ENCODE measurements at places on chromosomes 5 and 9.

- no peak for DNase-seq
These were observed 835 bp upstream of the DND1 start for GRCh38 chr5:140674211-140674610.

DNA sequence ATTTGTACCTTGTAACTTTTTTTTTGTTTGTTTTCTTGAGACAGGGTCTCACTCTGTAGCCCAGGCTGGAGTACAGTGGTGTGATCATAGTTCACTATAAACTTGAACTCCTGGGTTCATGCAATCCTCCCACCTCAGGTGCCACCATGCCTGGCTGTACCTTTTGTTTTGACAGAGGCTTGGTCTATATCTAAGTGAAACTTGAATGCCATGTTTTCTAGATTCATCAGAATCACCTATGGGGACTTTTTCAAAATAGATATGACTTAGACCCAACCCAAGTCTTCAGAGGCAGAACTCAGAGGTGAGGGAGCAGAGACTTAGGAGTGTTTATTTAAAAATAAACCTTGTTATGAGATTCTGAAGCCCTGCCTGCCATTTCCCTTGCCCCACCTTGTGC lies 128.4 kb downstream of the PTTG1 start:
- no peak for DNase-seq

DNA sequence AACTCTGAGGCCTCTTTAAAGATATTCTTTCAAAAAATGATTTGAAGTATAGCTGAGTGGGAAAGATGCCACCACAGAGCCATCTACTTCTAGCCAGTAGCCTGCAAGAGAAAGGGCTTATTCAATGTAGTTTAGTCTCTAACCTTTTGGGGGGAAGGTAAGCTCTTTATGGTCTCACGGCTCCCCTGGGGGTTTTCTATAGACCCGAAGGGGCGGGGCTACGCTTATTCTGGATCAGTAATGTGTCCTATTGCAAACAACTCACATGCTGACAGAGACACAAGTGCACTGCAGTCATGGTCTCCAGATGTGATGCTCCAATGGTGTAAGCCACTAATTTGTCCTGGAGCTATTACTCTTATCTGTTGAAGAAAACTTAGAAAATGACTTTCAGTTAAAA lies 53.4 kb upstream of the RPS23 start:
- DNase-seq, result no peak

DNA sequence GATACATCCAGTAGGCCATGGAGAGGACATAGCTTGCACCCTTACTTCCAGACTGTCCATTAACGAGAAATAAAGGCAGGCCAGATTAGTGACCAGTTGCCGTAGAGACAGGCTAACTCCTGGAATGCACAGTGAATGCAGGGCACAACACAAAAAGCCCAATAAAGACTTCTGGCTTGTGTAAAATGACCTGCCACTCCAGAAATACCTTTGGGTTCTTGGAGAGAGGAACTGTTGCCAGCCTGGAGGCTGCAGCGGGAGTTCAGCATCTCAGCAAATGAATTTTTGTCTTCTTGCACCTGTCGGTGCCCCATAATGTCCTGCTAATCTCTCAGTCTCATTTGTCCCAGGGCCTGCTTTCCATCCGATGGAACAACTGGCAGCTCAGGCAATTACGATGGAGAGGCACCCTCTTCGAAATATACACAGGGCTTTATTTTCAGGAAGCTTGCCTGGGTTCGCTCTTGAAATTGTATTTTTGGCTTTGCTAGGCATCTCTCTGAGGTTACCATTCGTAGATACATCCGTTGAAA lies 538.8 kb upstream of the ZNF462 start:
- DNase-seq, result no peak

GRCh38 chr5:54959673-54960418 lies 25.5 kb downstream of the ESM1 start:
- DNase-seq, result no peak

- DNase-seq, result no peak
These were observed 7.2 kb downstream of the TAS2R1 start for GRCh38 chr5:9622971-9623421.
